HepG2 (cell line): ENCODE measurements at places on chromosomes 7 and 10. TPM values are rescaled to one million over a fixed set of nuclear protein-coding genes. Genes with fewer than 3 reads are reported as not detected.

Gene SRRM3
- total RNA-seq, result 0.11 and 0.13 TPM in 2 replicates

GRCh38 chr7:23960361-23960760 lies 250.3 kb downstream of the STK31 start:
- H3K4me3 ChIP-seq, result no peak overlapping the region
- no peak for DNase-seq
- no peaks in the 10 kb centered on the region for H3K27me3 ChIP-seq
- H3K36me3 ChIP-seq, result no peaks in the 10 kb centered on the region
- peaks cover 24% of the 10 kb centered on the region for H3K4me1 ChIP-seq

Gene AP4M1
- 8.2 and 9.7 TPM in 2 replicates for total RNA-seq

DNA sequence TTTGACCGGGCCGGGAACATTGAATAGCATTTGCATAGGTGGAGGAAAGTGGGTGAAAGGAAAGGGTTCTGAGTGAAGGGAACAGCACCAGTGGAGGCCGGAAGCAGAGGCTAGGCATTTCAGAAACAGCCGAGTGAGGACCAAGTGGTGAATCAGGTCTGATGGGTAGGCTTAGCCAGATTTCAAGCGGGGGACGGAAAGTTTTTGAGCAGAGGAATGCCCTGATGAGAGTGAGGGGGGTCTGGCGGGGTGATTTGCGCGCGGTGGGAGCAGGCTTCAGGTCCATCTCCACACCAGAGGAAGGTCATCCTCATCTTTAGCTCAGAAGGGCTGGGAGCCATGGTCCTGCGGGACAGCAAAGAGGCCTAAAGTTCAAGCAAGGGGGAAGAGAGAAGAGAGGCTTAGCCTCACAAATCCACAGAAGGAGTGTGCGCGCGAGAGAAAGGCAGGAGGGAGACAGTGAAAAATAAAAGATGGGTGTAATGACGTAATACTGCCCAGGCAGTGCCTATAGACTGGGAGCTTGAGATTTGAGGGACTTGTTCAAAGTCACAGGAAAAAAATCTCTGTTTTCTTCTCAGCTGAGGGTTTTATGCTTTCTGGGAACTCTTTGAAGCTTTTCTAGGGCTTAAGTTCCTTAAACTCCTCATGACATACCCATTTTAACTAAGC lies 1.0 kb upstream of the DENND2A start:
- H3K4me1 ChIP-seq, result no peaks in the 10 kb centered on the region
- H3K27ac ChIP-seq, result no peak overlapping the region
- no peaks in the 10 kb centered on the region for H3K36me3 ChIP-seq
- no peak for DNase-seq
- H3K4me3 ChIP-seq, result no peak overlapping the region

Gene C10orf67
- not detected in 2 replicates for total RNA-seq

DNA sequence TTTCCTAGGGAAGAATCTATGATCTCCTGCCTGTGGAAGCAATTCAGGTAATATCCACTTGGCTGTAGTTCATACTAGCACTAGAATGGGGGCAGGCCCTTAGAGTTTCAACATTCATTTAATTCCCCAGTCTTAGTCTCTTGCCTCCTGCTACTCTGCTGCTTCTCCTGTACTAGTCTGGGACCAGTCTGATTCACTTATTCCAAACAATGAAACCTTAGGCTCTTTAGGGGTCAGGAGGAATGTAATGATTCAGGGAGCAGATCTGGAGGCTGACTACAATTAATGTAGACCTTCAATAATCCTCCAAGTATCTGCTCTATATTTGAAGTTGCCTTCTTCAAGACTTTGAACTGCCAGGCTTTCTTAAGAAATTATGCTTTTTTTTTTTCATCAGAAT lies 101.8 kb downstream of the GNAT3 start:
- no peaks in the 10 kb centered on the region for H3K36me3 ChIP-seq
- H3K4me1 ChIP-seq, result no peaks in the 10 kb centered on the region
- no peaks in the 10 kb centered on the region for H3K27me3 ChIP-seq
- DNase-seq, result no peak
- H3K4me3 ChIP-seq, result no peak overlapping the region
- no peak overlapping the region for H3K27ac ChIP-seq

GRCh38 chr10:79488336-79488735 lies 24.0 kb upstream of the EIF5AL1 start:
- no peak overlapping the region for H3K4me3 ChIP-seq
- no peaks in the 10 kb centered on the region for H3K36me3 ChIP-seq
- no peak for DNase-seq
- H3K27ac ChIP-seq, result no peak overlapping the region

GRCh38 chr10:123637326-123637880 lies 28.8 kb upstream of the GPR26 start:
- no peak overlapping the region for H3K4me3 ChIP-seq
- H3K36me3 ChIP-seq, result no peaks in the 10 kb centered on the region
- no peaks in the 10 kb centered on the region for H3K4me1 ChIP-seq
- DNase-seq, result no peak

Gene GNA12
- total RNA-seq, result 16.2 and 23.3 TPM in 2 replicates

- DNase-seq, result no peak
- no peak overlapping the region for H3K27ac ChIP-seq
- H3K4me1 ChIP-seq, result no peaks in the 10 kb centered on the region
- no peak overlapping the region for H3K4me3 ChIP-seq
- H3K36me3 ChIP-seq, result 0 out of 2 replicates have a peak, but pooled peaks cover 2% of the 10 kb centered on the region
Observed at GRCh38 chr7:135924302-135924701, 52.9 kb downstream of the MTPN start.

- no peaks in the 10 kb centered on the region for H3K27me3 ChIP-seq
- H3K27ac ChIP-seq, result no peak overlapping the region
- peaks cover 60% of the 10 kb centered on the region for H3K4me1 ChIP-seq
- DNase-seq, result no peak
- H3K4me3 ChIP-seq, result no peak overlapping the region
Observed at GRCh38 chr7:37097983-37098382, 350.7 kb downstream of the ELMO1 start.

GRCh38 chr10:71505862-71506261 lies 109.1 kb downstream of the CDH23 start:
- H3K27ac ChIP-seq, result no peak overlapping the region
- H3K36me3 ChIP-seq, result no peaks in the 10 kb centered on the region
- peaks cover 34% of the 10 kb centered on the region; the same call in 2 of the 3 replicates for H3K27me3 ChIP-seq
- H3K4me3 ChIP-seq, result no peak overlapping the region

GRCh38 chr10:104337521-104337984 lies 712 bp downstream of the ITPRIP start:
- DNase-seq, result no peak
- peaks cover 21% of the 10 kb centered on the region for H3K27me3 ChIP-seq
- H3K4me1 ChIP-seq, result peaks cover 54% of the 10 kb centered on the region
- H3K36me3 ChIP-seq, result no peaks in the 10 kb centered on the region
- no peak overlapping the region for H3K27ac ChIP-seq

GRCh38 chr7:45007106-45007505 lies 7.1 kb downstream of the CCM2 start:
- no peaks in the 10 kb centered on the region for H3K27me3 ChIP-seq
- H3K36me3 ChIP-seq, result no peaks in the 10 kb centered on the region

DNA sequence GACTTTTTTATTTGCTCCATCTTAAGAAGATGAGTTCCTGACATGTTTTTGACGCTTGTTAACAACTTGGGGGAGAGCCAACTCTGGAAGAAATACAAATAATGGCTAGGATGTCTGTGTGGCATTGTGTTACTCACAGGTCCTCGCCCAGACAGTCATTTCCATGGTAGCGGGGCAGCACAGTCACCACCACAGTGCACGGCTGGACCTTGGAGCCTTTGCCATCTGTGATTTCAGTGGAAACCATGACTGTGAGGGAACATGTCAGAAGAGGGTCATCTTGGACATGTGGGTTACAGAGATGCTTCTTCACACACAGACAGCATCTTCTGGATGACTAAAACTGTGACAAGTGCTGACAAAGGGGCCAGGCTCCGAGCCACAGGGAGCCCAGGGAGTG lies 74.5 kb downstream of the PKD1L1 start:
- H3K27ac ChIP-seq, result no peak overlapping the region
- no peaks in the 10 kb centered on the region for H3K36me3 ChIP-seq

GRCh38 chr7:5543361-5543760 lies 119.7 kb upstream of the TNRC18 start:
- no peak overlapping the region for H3K4me3 ChIP-seq
- no peak overlapping the region for H3K27ac ChIP-seq
- peaks cover 2% of the 10 kb centered on the region for H3K27me3 ChIP-seq
- H3K36me3 ChIP-seq, result no peaks in the 10 kb centered on the region
- DNase-seq, result no peak

Gene CTTNBP2
- not detected in 2 replicates for total RNA-seq

DNA sequence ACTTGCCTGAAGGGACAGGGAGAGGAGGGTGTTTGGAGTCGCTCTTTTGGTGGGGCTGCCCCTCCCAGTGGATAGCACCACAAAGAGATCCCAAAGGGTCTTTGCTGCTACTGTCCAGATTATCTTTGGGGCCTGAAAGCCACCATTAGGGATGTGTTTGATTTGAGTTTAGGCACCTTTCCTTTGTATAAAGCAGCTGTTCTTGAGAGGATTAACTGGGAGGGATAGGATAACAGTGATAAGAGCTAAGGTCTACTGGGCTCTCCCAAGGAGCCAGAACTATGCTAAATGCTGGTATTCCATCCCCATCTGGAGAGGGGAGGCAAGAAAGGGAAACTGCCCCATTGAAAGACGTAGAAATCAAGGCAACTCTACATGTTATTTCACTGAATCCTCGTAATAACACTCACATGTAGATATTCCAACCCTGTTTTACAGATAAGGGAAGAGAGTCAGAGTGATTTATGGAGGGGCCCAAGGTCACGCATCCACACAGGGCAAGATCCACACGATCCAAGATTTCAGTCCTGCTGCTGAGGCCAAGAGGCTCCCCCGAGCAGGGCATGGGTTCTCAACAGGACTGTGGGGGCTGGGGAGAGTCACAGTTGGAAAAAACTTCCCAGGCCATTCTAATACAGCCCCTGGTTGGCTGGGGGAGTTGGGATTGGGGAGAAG lies 11.1 kb upstream of the TCF7L2 start:
- no peak overlapping the region for H3K27ac ChIP-seq
- DNase-seq, result no peak
- H3K36me3 ChIP-seq, result no peaks in the 10 kb centered on the region
- no peak overlapping the region for H3K4me3 ChIP-seq
- H3K4me1 ChIP-seq, result peaks cover 15% of the 10 kb centered on the region

DNA sequence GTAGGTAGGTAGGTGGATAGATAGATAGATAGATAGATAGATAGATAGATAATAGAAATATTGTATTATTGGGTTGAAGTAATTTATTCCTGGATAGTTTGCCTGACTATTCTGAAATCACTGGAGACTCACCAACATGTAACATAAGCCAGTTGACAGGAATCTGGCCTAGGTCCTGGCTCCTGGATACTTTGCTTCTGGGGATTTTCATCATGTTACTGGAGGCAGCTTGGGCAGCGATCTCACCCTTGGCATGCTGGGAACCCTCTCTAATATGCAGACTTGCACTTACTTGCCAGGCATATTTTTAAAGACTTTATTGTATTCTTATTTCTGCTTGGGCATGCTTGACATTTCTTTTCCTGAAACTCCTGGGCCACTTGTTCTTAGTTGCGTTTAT lies 709.1 kb upstream of the FZD8 start:
- H3K36me3 ChIP-seq, result no peaks in the 10 kb centered on the region
- H3K4me3 ChIP-seq, result no peak overlapping the region
- H3K4me1 ChIP-seq, result no peaks in the 10 kb centered on the region
- H3K27me3 ChIP-seq, result no peaks in the 10 kb centered on the region

DNA sequence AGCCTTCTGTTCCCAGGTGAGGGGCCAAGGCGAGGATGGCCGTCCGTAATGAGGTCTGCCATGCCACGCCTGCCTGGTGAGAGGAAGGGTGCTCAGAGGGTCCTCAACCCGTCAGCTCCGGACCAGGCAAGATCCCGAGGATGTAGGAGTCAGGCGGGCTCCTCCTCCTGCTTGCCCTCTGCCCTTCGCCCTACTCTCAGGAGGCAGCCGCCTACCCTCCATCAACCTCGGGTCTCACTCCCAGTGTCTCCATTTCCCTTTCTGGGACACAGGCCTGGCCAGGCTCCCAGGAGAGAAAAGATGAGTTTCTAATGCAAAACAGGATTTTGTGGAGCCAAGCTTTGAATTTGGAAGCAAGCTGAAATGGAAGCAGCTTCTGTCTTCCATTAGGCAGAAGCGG lies 184.0 kb downstream of the PTPN20 start:
- H3K4me3 ChIP-seq, result no peak overlapping the region
- no peak for DNase-seq
- peaks cover 39% of the 10 kb centered on the region; the same call in 1 of the 3 replicates for H3K27me3 ChIP-seq
- H3K36me3 ChIP-seq, result no peaks in the 10 kb centered on the region
- H3K4me1 ChIP-seq, result no peaks in the 10 kb centered on the region

DNA sequence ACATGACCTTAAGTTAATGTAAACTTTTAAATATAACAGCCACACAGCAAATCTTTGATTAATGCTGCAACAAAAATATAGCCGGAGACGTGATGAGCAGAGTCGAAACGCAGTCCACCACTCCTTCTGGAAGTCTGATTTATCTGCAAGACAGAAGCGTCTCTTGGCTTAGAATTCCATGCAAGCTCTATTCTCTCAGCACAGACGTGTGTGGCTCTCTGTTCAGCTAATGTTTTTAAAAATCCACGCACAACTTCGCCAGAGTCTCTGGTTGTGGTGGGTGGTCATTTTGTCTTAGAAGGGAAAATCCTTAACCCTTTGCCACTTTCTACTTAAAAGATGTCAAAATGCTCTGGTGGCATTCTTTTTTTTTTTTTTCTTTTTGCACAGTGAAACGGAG lies 438.0 kb upstream of the MGMT start:
- H3K27me3 ChIP-seq, result peaks cover 6% of the 10 kb centered on the region
- DNase-seq, result no peak
- no peaks in the 10 kb centered on the region for H3K4me1 ChIP-seq
- H3K4me3 ChIP-seq, result no peak overlapping the region
